ENCODE measurements at places on chromosomes 4 and X.

- DNase-seq, result no peak
Observed at GRCh38 chr4:140042634-140043033, 111.3 kb downstream of the MAML3 start.

- no peak for DNase-seq
Observed at GRCh38 chrX:13515211-13515930, 54.0 kb upstream of the EGFL6 start.

DNA sequence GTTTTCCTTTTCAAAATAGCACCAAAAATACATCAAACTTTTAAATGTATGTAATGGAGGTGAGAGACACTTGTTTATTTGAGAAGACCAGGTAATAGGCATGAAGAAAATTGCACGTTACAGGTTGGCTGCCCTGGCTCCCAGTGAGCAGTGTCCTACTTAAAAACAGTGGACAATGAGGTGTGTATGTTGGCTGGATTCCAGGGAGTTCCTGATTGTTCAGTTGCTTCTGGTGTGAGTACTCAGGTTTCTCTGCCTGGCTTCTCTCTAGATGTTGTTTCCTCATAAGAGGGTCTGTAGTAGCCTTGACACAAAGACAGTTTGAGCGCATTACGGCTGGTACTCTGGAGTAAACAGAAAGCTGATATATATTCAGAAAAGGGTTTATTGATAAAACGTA lies 29.4 kb downstream of the SNX25 start:
- no peak for DNase-seq

- DNase-seq, result no peak
Observed at GRCh38 chr4:37990731-37991245, 30.6 kb downstream of the PTTG2 start.

- no peak for DNase-seq
Observed at GRCh38 chrX:66191563-66191962, 27.5 kb downstream of the HEPH start.

DNA sequence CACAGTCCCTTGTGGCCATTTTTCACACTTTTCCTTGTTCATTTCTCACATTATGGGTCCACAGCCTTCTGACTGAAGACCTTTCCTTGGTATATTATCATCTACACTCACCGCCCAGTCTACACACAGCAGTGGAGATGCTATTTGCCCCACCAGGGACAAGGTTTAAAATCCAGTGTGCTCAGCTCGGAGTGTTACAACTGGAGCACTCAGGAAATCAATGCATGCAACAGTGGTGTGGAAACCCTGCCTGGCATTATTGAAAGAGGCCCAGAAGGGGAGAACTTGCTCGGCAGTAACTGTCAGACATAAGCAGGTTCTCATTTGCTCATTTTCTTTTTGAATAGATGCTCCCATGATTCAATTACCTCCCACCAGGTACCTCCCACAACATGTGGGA lies 340.9 kb downstream of the DHRSX start:
- no peak for DNase-seq

GRCh38 chr4:147034372-147034771 lies 88.7 kb upstream of the TTC29 start:
- DNase-seq, result no peak

DNA sequence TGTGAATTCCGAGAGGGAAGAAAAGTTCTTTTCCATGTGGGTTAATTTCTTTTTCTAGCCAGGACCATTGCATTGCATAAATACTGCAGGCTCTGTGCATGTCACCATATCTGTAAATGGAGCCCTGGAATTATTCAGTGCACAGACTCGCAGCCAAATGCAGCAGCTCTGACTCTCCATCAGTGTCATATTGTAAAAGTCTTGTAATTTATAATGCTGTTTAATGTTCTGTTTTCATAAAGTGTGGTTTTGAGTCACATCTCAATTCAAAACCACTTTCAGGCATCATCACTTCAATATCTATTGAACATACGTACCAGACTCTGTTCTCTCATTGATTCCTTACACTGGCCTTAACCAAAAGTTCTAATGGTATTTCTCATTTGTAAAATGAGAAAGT lies 193.9 kb upstream of the RPL34 start:
- DNase-seq, result no peak

GRCh38 chr4:108372681-108373080 lies 203.9 kb upstream of the LEF1 start:
- DNase-seq, result no peak

- no peak for DNase-seq
Observed at GRCh38 chr4:128830906-128831503, 21.5 kb downstream of the JADE1 start.

GRCh38 chr4:87097075-87097474 lies 123.3 kb downstream of the KLHL8 start:
- no peak for DNase-seq

- DNase-seq, result no peak
Observed at GRCh38 chr4:147011411-147011810, 65.7 kb upstream of the TTC29 start.

DNA sequence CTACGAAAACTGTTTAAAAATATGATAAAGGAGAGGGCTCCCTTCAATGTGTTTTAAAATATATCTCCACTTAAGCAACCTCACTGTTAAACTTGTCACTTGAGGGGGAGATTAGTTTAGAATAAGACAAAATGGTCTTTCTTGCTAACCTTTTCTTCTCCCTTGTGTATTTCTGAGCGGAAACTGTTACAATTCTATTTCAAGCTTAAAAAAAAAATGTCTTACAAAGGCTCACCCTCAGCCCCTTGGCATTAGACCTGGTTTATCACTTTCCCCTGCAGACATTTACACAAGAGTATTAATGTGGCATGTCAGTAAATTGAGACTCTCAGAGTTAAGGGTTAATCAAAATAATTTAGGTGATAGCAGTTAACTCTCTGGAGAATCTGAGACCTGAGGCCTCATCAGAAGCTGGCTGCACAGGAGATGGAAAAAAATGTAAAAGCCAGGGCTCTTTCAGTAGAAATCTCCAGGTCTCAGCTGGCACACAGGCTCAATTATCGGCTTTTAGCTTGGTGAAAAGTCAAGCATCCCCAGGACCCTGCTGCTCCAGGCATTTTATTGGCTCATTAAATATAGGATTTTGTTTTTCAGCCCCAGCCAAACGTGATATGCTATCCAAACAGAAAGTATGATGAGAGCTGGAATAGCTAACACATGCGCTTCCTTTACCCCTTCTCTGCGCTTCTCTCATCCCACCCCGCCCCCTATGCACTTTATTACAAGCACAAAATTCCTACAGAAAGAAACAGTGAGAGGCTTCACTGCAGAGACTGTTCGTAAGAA lies 130.5 kb downstream of the PPA2 start:
- no peak for DNase-seq

DNA sequence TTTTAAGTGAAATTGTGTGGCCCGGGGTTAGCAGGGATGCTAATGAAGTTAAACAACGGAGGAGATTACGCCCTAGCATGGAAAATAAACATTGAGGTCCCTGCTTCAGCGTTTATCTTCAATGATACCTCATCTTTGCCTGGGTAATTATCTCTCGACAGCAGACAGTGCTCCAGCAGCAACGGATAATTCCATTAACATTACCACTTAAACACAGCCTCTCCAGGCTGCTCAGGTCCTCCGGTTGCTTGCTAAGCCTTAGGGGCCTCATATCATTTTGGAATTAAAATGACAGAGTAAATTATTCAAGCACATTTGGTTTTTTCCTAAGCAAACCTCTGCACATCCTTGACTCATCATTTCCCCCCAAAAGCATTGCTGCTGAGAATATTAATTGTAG lies 281.5 kb upstream of the KLF3 start:
- DNase-seq, result no peak

GRCh38 chr4:8854016-8854415 lies 17.6 kb downstream of the HMX1 start:
- no peak for DNase-seq

GRCh38 chrX:43615660-43616059 lies 40.4 kb upstream of the MAOA start:
- DNase-seq, result no peak

DNA sequence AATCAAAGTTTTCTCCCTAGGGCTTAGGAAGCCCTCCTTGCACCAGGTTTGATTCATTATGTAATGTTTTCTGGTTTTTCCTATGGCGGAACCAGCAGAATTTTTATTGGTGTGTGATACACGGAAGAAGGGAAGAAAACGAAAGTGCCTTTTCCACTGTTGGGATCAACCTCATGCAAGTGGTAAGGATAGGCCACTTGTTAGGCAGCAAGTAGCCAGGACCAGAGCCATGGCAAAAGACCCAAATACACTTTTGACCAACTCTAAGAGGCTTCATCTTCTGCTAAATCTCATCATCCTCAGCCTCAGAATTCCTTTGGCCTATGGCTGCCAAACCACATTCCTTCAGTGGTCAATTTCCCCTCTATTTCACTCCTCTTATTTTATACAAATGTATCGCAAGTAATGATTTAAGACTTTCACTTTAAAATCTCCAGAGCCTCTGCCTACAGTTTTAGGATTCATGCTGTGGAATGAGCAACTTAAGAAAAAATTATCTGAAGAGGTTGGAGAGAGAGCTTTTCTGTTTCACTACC lies 21.2 kb downstream of the PPAT start:
- DNase-seq, result no peak

DNA sequence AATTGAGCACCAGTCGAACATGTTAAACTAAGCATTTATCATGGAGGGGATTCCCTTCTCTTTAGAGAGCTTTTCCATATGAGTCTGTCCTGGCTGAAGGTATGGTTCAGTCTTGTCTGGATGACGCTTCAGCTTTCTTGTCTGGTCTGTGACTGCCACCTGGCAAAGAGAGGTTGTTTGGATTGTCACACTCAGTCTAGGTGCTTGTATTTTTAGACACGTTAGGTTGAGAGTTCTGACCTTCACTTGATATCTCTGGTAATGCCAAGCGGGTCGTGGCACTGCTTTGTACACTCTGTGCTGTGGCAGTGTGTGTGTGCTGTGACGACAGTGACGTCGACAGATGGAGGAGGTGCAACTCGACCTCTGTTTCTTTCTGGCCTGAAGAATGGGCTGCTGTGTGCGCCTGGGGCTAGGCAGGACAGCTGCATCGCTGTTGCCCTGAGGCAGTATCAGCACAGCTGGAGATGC lies 12.6 kb downstream of the NOCT start:
- no peak for DNase-seq

DNA sequence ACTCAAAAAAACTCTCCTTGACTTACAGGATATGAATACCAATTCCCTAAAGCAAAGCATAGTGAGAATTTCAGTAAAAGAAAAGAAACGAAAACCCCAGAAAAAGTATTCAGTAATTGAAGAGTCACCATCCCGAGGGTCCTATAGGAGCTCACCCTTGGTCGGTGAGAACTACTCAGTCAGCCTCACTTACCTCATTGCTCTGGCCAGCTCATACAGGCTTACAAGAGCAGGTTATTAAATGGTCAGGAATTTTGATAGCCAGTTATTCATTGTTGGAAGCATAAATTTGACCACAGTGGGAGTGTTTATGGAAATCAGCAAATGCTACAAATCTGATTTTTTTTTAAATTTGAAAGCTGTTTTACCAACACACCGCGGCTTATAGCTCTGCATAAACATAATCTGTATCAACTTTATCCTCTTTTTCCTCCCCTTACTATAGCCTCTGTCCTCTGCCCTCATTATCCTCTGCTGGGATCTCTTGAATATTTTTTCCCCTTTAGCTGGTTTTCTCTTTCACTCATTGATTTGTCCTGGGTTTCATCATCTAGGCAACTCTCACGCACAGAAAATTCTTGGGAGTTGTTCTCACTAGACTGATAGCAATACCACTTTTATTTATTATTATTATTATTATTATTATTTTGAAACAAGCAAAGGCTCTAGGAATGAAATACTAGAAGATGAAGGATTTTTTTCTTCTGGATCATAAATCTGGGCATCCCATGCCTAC lies 11.0 kb upstream of the CXCL2 start:
- DNase-seq, result no peak

- no peak for DNase-seq
Observed at GRCh38 chr4:156516698-156517097, 454.9 kb downstream of the PDGFC start.

GRCh38 chrX:74286950-74287740 lies 16.8 kb upstream of the ZCCHC13 start:
- DNase-seq, result no peak

- no peak for DNase-seq
Observed at GRCh38 chr4:87941537-87942392, 33.7 kb upstream of the SPP1 start.

GRCh38 chr4:121273191-121273590 lies 107.6 kb downstream of the QRFPR start:
- DNase-seq, result no peak
